ENCODE measurements at places on chromosomes 12 and 14.

DNA sequence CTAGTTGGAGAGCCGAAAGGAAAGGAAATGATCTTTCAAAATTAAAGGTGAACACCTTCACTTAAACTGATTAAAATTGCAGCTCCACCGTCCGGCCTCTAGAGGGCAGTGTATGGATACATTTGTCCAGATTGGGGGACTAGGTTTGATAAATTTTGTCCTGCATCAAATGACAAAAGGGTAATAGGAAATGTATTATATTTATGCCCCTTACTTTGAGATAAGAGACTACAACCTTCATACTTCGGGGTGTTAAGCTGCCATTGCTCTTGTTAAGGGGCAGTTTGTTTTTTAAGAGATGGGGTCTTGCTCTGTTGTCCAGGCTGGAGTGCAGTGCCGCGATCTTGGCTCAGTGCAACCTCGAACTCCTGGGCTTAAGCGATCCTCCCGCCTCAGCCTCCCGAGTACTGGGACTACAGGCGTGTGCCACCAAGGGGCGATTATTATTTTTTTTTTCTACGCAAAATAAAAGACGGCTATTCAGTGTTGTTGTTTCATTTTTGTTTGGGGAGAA is 818 bp upstream of the SUOX start:
- DNase-seq = no peak

GRCh38 chr14:89373185-89373584 is 43.8 kb downstream of the FOXN3 start:
- no peak for DNase-seq

DNA sequence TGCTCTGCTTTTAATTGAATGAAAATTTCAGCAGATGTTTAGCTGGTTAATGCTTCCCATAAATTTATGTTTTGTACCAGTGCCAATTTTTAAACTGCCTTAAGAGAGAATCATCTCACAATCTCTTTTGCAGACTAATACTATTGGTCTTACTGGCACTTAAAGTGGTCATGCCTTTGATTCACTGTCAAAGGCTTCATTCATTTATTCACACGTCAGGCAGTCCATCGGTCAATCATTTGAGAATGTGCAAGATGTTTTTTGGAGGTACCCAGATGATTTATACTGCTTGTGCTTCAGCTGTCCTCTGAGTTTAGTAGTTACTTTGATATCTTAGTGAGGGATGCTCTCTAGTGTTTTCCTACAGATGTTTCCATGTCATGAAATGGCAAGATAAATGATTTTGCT is 83.4 kb downstream of the NAV3 start:
- no peak for DNase-seq

DNA sequence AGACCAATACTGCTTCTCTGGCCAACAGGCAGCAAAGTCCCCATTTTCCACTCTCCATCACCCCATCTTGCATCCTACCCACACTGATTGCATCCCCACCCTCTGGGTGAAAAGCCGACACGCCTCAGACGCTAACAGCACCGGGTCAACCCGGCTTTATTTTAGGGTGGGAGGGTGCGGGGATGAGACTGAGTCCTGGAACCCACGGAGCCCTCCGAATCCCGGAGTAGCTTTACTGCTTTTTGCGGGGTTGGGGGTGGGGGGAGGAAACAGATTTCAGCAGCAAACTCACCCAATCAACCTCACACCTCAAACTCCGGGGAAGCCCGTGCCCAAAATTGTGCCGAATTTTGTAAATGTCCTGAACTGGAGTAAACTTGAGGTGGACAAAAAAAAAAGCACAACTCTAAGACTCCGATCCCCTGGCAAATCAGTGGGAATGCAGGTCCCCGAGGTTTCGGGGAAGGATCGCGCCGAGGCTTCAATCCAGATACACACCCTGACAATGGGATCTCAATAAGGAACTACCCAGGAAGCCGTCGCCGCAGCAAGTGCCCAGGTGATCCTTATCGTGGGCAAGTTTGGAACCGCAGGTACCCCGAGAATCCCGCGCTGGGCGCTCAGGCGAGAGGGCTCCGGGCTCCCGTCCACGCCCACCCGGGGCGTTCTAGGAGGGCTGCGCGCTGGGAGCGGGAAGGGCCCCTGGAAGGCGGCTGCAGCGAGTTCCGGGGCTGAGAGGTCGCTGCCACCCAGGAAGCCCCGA is 1.1 kb downstream of the GCH1 start:
- no peak for DNase-seq

DNA sequence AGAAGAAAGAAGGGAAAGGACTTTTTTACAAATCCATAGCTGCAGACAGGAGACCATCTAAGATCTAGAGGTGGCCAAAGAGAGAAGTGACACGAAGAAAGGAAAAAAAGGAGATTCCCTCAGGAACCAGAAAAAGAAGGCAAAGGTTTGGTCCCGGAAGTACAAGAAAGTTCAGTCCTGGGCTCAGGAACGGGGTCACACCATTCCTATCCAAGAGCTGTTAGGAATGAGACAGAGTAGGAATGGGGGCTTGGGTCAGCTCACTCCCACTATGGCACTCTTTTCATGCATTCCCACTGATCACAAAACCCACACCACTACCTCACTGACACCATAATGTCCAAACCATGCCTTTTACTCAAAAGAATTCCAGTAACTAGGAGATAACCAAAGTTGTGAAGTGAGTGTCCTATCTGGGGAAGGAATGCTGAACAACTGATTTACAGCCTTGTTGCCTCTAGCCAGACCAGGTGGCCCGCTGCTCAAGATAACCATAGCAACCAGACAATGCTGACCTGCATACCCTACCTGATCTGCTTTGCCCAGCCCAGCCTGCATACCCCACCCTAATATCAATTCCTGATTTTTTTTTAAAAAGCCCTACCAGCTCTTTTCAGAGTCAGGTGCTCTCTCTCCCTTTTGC is 8.4 kb downstream of the PPP2R3C start:
- DNase-seq = no peak

DNA sequence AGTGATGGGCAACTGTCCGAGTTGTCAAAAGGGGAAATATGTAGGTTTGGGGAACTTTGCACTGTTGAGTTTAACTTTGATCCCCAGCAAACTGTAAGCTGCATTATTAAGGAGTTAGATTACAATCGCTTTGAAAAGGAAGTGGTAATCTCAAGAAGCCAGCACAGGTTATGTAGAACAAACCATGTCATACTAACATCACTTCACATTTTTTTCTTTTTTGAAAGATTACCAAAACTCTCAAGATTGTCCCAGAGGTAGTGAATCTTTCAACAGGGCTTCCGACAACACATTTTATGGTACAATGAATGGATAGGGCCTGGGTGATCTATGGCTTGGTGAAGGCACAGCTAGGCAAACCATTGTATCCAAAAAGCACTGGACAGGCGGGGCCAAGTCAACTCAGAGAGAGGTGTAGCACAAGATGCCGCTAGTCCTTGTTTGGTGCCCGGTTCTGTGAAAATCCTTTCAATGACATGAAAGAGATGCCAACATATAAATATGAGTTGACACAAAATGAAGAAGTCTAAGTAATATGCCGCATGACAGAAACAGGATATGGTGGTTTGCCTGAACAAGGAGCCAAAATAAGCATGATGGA is 24.3 kb upstream of the PARP11 start:
- no peak for DNase-seq

GRCh38 chr12:6264402-6265037 is 46.0 kb upstream of the PLEKHG6 start:
- no peak for DNase-seq

GRCh38 chr12:57027011-57027804 is 10.9 kb upstream of the TAC3 start:
- no peak for DNase-seq

DNA sequence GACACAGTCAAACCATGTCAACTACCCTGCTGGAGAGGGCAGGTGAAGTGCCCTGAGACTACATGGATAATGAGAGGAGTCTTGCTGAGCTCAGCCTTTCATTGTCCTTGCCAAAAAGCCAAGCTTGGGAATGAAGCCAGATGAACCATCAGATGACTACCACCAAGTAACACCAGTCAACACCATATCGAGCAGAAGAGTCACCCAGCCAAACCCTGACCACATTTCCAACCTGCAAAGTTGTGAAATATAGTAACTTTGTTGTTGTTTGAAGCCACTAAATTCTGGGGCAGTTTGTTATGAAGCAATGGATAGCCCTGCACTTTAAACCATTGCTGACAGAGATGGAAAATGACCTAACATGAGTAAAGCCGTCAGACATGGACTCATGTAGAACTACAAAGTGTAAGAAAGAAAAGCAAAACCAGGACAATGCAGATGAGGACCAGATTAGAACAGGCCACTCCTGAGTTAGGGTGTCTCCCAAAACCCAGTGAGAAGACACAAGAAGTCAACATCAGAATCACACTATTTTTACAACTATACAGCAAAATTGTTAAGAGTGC is 12.5 kb upstream of the CRADD start:
- DNase-seq = no peak

DNA sequence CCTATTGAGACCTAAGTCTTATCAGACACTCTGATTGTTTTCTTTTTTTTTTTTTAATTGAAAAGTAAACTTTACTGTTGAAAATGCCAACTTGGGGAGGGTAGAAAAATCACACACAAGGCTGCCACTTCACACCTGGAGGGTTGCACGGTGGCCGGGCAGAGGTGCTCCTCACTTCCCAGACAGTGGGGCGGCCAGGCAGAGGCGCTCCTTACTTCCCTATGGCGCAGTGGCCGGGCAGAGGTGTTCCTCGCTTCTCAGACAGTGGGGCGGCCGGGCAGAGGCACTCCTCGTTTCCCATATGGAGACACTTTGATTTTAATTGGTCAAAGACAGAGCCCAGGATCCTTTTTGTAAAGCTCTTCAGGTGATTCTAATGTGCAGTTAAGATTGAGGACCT is 399.3 kb downstream of the TMTC2 start:
- DNase-seq = no peak

DNA sequence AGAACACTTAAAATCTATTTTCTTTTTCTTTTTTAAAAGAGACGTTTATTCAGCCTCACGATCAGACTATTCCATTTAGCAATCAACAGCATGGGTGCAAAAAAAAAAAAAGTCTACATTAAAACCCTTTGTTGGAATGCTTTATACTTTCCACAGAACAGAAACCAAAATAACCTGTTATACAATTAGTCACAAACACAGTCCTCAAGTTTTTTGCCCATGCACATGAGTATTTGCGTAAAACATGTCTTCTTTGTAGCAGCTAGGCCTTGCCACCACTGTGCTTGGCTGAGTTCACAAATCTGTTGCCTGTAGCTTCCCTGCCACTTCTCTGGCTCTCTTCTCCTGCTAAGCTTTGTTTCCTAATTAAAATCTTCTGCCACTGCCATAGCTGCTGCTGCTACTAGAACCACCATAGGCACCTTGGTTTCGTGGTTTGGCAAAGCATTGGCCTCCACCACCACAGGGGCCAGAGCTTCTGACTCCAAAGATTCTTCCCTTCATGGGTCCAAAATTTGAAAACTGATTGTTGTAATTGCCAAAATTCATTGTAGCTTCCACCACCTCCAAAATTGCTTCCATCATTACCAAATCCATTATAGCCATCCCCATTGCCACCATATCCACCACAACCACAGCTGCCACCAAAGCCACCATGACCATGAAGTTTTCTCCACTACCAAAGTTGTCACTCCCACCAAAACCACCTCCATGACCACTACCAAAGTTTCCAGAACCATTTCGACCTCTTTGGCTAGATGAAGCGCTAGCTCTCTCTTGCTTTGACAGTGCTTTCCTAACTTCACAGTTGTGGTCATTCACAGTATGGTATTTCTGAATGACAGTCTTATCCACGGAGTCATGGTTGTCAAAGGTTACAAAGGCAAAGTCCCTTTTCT is 38.1 kb downstream of the KLRG1 start:
- no peak for DNase-seq

DNA sequence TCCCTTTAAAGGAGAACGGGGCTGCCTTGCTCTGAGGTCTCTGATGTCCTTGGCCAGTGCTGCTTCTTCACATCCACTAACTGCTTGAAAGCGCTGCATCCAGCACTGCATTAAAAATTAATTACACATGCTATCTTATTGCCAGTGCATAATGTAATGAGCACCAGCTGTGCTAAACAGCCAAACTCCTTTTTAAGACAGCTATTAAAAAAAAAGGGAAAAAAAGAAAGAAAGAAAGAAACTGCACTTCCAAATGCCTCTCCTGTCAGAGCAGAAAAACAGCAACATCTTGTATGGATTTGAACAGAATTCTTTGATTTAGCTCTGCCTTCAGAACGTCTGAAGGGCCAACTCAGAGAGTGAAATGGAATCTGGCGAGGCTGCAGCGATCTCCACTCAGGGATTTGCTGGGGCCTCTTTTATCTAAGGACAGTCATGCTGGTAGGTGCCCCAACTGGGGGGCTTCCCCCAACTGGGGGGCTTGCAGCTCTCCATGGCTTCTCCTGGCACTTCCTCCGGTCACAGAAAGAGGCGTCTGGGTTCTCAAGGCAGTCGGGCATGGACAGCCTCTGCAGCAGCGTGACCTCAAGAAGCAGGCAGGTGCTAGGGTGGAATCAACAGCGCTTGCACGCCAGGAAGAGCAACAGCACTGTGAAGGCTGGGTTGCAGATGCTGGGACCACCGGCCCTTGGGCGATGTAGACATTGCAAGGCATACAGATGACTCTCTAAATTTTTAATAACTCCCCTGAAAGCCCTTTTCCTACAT is 46.4 kb downstream of the BCL11B start:
- DNase-seq = no peak

DNA sequence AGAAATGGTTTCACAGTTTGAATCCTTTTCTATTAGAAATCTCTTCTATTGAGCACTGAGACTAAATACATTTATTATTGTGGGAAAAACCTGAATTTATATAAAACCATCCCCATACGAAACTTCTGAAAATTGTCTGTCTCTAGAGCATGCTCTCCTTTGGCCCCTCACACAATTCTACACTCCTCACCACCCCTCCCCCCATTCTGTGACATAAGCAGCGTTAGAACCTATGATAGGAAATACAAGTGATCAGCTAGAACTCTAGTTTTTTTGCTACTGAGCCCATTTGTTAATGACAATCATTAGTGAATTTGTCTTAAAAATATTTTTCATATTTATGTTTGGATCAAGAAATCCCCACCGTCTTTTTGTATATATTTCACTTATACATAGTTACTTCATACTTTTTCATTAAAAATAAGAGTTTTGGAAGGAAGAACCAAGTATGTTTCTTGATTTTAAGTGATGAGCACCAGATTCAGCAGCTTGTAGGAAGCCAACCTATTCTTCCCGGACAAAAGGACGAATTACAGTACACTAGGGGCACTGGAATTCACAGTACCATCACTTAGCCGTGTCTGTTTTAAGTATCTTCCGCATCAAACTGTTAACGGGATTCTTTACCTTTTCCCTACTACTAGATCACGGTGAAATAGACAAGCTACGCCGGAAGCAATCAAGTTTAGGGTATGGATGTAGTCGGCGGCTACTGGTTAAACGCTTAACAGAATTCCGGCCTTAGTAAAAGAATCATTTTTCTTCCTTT is 724 bp downstream of the GTSF1 start:
- no peak for DNase-seq

DNA sequence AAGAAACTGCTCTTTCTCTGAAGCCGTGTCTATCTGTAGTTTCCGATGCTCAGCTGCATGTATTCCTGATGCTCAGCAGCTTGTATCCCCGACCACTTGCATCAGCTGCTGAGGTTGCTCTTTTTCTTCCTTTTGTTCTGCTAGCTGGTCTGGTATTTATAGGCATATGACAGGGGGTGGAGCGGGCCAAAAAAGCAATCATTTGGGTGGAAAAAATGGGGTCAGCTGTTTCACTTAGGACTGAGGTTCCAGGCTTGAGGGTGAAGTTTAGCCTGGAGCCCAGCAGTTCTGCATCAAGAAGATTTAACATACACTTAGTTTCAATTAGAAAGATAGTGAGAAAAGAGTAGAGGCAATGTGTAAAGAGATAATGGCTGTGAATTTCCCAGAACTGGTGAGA is 23.6 kb upstream of the AMN1 start:
- no peak for DNase-seq
